ENCODE measurements at places on chromosomes 11 and 22.
A peak's percentile ranks its signal among the peaks of the same experiment; 100 is the strongest.

- no peak for DNase-seq
Observed at GRCh38 chr11:19800714-19801519, 88.3 kb downstream of the NAV2 start.

- no peak for DNase-seq
Observed at GRCh38 chr11:118522571-118523072, 4.7 kb upstream of the TTC36 start.

DNA sequence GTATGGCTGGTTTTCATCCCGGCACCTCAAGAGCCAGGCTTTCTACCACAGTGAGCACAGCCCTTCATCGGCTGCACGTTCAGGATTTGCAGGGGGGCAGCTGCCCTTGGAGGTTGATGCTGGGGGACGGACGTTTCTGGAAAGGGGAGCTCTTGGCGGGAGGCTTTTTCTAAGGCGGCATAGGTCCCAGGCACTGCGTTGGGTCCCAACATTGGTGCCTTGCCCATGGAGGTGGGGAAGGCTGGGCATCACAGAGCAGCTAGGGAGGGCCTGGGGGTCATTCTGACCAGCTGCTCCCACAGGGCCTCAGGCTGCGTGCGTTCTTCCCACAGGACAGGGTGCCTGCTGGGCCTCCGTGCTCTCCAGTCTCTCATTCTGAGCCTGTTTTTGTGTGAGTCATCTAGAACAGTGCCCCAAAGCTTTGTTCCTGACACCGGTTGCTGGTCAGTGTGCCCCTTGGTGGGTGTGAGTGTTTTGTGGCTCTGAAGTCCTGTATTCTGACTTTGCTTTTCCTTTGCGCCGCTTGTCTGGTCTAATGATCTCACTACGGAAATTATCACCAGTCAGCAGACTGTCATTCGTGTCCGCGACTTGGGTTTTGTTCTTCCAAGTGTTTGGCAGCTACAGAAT is 275.9 kb downstream of the TBC1D22A start:
- no peak for DNase-seq

DNA sequence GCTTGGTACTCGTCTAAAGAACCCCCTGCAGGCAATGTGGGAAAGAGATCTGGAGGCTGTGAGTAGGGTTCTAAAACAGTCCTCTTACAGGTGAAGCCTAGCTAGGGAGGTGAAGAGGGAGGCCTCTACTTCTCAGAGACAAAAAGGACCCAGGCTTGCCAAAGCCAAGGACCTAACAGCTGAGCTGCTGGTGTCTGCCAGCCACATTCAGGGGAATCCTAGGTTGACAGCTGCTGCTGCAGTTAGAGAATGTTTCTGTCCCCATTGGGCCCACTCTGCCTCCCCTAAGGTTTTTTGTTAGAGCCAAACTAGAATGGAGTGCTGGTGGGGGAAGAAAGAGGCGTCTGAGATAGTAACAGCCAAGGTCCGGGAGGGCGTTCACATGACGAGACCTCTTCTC is 26.6 kb upstream of the TLCD5 start:
- no peak for DNase-seq

DNA sequence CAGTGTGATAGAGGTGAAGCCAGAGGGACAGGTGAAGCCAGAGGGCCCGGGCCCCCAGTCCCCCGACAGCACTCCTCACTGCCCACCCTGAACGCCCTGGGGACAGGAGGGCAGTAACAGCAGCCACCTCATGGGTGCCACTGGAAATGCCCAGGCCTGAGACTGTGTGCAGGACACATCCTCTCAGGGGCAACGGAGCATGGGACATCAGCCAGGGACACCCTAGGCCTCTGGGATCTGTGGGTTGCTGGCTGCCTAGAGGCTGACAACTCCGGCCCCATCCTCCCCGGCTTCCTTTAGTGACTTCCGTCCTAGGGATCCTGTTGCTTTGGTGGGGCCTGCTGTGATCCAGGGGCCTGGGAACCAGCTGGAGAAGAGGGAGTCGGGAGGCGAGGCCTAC is 17.4 kb upstream of the BAIAP2L2 start:
- no peak for DNase-seq

- DNase-seq, result peak; percentile 64
Observed at GRCh38 chr11:15945726-15946125, 410.6 kb downstream of the SOX6 start.

DNA sequence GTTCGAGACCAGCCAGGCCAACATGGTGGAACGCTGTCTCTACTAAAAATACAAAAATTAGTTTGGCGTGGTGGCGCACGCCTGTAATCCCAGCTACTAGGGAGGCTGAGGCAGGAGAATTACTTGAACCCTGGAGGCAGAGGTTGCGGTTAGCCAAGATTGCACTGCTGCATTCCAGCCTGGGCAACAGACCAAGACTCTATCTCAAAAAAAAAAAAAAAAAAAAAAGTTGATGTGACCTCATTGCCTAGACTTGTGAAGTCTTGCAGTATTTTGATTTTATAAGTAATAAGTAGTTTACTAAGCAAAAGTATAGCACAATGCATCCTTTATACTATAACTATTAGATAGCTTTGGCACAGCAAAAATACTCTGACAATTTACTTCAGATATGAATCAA is 9.9 kb upstream of the CUL5 start:
- DNase-seq, result no peak

DNA sequence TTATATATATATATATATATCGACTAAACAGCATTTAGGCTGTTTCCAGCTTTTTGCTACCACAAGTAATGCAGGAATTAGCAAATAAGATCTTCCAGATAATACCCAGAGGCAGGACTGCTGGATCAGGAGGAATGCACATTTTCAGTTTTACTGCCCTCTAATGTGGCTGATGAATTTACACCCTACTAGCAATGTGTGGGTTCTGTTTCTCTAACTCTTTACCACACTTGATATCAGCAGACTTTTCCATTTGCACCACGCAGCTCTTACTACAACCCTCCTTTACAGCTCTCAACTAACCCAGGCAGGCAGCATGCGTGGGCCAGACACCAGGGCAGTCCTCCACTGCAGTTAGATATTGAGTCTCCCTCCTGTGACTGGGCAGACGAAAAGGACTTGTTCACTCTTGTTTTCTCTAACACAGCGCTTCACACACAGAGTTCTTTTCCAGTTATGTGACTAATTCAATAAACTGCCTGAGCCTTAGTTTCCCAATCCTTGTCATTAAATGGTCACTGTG is 67.7 kb downstream of the IGLL5 start:
- DNase-seq, result no peak

DNA sequence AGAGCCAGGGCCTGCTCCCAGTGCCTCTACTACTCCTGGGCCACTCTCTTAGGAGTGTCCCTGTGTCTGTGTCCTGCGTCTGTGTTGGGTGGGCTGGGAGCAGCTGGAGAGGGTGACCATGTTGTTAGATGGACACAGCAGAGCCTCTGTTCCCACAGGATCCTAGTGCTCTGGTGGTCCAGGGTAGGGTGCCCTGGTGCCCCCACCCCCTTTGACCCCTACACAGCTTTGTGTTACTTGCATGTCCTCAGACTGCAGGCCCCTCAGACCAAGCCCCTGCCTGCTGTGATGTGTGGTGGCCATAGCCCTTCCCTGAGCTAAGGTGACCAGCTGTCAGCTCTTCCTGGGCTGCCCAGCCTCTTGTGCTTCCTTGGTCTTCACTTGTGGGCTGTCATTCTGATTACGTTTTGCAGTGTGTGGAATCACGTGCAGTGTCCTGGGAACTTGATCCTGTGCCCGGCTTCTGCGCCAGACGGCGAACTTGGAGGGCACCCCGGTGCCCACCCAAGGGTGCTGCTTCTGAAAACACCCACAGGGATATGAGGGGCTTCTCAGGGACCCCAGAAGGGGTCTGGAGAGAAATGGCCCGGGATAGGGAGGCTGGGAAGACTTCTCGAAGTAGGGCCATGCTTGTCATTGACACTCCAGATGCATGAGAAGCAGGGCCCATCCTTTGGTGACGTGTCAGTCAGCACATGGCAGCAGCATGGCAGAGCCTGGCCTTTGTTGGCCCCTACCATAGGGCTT is 1.5 kb downstream of the TANGO2 start:
- DNase-seq, result no peak

GRCh38 chr11:127017482-127017881 is 16.9 kb upstream of the KIRREL3 start:
- DNase-seq, result no peak

DNA sequence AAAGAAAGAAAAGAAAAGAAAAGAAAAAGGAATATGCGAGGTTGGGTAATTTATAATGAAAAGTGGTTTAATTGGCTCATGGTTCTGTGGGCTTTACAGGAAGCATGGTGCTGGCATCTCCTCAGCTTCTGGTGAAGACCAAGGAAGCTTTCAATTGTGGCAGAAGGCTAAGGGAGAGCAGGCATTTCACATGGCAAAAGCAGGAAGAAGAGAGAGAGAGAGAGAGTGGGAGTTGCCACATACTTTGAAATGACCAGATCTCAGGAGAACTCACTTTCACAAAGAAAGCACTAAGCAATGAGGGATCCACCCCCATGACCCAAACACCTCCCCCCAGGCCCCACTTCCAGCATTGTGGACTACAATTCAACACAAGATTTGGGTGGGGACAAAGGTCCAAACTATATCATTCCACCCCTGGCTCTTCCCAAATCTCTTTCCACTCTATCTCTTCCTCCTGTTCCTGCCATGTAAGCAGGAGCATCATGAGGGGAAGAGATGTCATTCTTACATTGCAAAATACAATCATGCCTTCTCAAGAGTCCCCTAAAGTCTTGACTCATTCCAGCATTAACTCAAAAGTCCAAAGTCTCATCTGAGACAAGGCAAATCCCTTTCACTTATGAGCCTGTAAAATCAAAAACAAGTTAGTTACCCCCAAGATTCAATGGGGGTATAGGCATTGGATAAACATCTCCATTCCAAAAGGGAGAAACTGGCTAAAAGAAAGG is 38.9 kb downstream of the LINC01488 start:
- DNase-seq, result no peak

GRCh38 chr11:134576721-134577171 is 164.7 kb upstream of the B3GAT1 start:
- DNase-seq, result peak; percentile 84

GRCh38 chr11:76543006-76543703 is 98.3 kb downstream of the EMSY start:
- no peak for DNase-seq

- no peak for DNase-seq
Observed at GRCh38 chr11:109845437-109845836, 247.8 kb upstream of the ZC3H12C start.

All from esophagus muscularis mucosa (tissue), 4 donors.